ENCODE measurements at places on chromosomes 11 and 22.

- no peak for DNase-seq
Observed at GRCh38 chr22:30596886-30597285, 5.2 kb upstream of the PES1 start.

DNA sequence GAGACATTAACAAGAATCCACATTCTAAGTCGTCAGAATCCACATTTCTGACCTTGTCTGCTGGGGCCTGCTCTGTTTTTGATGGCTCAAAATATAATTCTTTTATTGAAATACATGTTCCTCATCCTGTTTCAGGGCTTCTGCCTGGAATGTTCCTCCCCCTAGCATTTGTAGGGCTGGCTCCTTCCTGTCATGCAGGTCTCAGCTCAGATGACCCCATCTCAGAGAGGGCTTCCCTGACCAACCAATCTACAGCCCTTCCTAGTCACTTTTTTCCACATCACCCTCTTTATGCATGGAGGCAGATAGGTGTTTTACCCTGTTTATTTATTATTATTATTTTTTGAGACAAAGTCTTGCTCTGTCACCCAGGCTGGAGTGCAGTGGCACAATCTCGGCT, 14.8 kb downstream of the TMEM123 start:
- DNase-seq = no peak

DNA sequence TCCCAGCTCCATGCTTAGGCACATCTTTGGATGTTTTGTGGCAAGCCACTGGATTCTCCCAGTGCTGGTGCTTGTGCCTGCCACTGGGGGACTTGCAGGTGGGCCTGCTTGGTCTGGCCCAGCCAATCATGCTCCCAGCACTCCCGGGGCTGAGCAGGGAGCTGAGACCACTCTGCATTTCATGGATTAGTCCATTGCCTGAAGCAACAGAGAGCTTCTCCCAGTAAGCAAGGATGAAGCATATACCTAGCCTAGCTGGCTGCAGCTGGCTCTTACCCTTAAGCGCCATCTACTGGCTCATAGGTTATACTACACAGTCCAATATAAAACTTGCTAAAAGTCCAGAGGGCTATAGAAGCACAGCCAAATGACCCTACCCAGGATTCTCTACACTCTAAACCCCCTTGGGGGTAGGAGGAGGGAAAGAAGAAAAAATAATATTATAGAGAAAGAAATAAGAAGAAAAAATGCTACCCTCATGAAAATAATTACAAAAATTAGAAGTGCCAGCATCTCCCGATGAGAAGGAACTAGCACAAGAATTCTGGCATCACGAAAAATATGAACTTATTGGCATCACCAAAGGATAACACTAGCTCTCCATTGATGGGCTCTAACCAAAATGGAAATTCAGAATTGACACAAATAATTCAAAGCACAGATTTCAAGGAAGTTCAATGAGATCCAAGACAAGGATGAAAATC, 275.3 kb downstream of the C11orf87 start:
- DNase-seq = no peak

DNA sequence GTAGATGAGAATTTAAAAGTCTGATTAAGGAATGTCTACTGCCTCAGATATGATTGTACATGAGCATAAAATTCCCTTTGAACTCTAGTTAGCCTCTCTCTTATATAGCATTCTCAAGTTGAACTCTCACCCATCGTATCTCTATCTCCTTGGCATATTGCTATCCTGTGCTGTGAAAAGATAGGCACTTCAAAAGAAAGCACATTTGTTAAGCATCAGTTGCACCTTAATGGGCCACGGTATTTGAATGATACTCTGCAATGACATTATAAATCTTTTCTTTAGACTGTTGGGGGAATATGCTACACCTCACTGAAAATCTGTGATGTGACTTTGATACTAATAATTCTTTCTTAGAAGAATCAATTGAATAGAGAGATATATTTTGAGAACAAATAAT, 570.7 kb downstream of the JRKL start:
- no peak for DNase-seq

DNA sequence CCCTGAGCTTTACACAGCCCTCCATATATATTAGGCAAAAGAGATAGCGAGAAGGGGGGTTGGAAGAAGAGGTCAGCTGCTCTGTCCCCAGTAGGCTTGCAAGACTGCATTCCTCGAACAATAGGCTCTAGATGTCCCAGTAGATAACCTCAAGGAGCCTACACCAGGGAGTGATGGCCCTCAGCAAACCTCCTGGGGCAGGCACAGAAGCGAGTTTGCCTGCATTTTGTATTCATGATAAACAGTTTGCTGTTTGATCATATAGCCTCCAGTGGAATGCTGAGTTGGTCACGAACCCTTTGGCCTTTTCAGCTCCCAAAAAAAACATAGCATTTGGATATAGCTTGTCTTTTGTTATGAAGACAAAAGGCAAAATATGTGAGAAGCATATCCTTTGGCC, 95.1 kb upstream of the GRAMD1B start:
- DNase-seq = no peak

DNA sequence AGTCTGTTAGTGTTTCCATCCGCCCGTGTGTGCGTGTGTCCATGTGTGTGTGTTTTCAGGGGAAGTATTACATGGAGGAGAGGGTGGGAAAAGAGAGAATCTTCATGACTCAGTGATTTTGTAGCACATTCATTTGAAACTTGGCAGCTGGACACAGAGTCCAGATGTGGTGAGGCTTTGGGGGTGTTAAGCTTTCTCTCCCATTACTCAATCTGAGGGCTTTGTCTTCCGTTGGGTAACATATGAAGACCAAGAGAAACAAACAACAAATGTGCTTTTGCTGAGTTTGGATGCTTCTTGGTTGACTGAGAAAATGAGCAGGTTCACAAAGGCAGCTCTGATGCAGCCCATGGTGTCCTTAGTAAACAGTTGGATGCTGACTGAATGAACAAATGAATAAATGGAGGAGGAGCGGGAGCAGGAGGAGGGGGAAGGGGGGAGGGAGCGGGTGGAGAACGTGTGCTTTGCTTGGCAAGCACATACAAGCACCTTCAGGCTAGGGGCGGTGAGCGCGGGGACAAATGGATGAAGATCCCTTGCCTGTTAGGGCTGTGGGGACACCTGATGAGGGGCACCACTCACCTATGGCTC, 104.3 kb downstream of the ST3GAL4 start:
- no peak for DNase-seq

DNA sequence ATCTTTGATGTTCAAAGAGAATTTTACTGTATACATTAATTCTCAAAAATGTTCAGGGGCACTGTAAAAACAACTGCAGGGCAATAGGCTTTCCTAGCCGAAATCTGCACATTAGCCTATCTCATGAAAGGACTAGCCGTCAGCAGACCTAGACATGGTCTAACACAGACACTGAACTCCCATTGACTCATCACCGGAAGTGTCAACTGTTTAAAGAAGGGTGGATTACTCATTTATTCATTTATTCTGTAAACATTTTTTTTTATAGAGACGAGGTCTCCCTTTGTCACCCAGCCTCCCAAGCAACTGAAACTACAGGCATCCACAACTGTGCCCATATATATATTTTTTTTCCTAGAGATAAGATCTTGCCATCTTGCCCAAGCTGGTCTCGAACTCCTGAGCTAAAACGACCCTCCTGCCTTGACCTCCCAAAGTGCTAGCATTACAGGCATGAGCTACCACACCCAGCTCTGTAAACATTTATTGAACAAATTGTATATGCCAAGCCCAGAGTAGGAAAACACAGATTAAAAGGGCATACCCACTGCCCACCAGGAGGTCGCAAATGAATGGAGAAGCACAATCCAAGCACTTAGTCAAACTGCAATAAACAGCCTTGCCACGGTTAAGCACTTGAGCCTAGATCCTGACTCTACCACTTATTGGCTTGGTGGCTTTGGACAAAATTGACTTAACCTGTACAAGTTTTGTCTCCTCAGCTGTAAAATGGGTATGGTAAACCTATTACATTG, 26.6 kb downstream of the RAB30 start:
- no peak for DNase-seq
